ENCODE measurements at places on chromosomes 16 and 17.

DNA sequence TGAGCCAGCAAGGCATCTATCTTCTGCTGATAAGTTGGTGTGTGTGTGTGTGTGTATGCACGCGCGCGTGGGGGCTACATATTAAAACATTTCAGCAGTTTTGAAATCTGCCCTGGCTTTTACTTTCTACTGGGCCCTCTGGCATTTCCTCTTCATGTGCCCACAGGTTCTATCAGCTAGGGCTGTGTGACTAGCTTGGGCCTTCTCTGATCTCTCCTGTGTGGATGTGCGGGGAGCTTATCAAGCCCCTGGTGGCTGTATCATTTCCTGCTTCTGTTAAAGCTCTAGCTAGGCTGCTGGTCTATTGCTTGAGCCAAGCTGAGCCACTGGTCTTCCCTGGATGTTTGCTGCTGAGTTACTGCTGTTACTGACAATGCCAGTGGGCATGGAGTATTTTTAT lies 132.5 kb downstream of the AATF start:
- no peak for DNase-seq

- peak; percentile 40 for DNase-seq
These were observed 1.9 kb downstream of the CCR10 start for GRCh38 chr17:42679492-42680330.

DNA sequence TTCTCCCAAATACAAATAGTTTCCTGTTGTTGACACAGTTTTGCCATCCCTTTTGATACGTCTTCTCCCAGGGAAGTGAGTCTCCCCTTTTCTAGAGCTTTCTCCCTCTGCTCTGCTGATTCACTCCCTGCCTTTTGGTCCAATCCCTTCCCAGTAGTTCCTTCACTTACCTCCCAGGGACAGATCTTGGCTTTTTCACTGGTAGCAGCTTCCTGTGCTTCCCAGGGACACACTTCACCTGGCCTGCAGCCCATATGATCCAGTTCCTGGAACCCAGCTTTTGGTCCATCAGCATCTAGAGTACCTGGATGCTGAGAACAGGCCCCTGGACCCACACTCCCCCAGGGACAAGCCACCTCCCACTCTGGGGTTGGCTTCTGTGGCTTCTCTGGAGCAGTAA lies 15.8 kb downstream of the GPR179 start:
- no peak for DNase-seq

- DNase-seq = no peak
These were observed 594 bp upstream of the CARHSP1 start for GRCh38 chr16:8869212-8869987.

DNA sequence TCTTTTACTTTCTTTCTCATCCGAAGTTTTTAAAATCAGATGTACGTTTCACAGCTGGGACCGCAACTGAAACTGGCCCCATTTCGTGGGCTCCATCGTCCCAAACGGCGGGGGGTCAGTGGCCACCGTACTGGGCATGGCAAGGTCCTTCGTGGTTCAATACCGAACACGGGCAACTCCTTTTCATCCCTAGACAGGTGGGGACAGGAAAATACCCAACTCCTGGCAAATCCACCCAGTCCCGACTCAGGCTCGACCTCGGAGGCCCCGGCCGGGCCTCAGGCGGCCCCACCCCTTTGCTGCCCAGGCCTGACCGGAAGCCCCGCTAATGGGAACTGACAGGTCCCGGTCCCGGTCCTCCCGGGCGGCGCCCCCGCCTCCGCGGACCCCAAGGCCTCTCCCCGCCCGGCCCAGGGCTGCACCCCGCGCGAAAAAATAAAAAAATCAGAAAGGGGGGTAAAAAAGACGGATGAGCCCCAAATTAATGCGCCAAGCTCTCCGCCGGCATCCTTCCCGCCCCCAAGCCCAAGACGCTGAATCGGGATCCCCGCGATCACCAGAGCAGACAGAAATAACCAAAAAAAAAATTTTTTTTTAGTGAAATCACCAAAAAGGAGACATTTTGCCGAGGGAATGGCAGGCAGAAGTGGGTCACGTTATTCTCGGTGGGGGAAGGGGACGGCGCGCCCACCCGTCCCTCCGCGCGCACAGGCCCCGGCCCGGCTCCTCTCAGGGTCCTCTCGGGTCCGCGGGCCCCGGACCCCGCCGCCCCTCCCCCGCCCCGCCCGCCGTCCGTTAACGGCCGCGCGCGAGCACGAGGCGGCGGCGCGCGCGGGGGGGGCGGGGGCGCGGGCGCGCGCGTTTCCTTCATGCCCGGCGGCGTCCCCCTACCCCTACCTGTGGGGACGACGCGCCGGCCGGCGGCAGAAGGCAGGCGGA lies 562 bp downstream of the ZC3H7A start:
- DNase-seq = no peak

All from fibroblast of skin of left quadriceps (primary cell).